Nucleus accumbens (tissue), 56 donors: ENCODE measurements at places on chromosomes 11 and 22.

GRCh38 chr11:65906602-65907001, 6.4 kb upstream of the FOSL1 start:
- no peak for DNase-seq

DNA sequence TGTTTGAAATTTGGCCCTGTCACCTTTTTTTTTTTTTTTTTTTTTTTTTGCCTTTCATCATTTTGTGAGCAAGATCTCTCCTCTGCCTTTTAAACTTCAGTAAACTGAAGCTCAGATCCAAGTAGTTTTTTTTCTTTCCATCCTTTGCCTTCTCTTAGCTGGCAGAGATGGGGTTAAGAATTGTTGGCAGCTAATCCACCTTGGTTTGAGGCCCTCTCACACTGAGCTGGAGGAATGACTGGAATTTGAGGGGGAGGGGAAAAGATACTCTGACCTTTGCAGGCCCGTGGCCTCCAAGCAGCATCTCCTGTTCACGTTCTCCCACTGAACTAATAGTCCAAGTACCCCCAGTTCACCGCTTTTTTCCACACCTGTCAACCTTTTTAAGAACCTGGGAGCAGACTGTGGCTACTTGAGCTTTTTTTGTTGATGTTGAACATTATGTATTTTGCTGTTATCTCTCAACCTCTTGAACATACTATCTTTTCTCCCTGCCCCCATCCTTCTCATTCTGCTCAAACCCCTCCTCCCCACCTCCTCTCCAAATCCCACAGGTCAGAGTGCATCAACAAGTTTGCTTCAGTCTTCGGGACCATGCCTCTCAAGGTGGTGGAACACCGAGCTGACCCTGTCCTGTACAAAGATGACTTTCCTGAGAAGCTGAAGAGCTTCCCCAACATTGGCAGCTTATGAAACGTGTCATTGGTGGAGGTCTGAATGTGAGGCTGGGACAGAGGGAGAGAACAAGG, 66.2 kb downstream of the ALX4 start:
- DNase-seq, result no peak

DNA sequence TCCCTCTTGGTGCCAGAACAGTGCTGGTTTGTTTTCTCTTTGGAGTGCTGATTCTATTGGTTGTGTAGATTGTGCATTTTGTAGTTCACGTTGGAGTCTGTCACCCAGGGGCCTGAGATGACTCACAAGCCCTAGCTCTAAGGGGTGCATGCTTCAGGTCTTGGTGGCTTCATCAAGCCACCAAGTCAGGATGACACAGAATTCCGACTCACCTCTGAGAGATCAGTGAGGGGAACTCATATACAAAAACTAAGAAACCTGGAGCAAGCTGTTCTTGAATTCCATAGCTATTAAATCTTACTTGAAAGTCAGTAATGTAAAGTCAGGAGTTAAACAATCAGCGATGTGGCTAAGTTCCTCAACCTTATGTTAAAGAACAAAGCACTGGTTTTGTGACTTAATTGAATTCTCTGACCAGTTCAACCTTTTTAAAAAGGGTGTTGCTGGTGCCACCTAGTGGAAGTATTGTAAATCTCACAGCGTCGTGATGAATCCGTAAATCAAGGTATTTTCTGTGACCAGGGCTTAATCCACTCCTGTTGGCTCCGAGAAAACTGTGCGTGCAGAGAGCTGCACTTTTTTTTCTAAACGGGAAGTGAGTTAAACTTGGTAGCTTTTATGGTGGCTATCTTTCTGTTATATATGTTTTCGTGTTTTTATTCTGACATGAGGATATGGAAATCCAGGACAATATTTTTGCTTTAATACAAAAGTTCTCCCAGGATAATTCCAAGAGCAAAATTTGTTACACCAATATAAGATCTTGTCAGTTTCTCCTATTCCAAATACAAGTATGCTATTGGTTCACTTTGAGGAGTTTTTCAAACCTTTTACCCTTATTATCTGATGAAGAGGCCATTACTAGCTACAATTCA, 14.6 kb downstream of the MMP13 start:
- peak; percentile 23 for DNase-seq

- DNase-seq, result no peak
These were observed 138.7 kb downstream of the MAML2 start for GRCh38 chr11:96204366-96204659.

DNA sequence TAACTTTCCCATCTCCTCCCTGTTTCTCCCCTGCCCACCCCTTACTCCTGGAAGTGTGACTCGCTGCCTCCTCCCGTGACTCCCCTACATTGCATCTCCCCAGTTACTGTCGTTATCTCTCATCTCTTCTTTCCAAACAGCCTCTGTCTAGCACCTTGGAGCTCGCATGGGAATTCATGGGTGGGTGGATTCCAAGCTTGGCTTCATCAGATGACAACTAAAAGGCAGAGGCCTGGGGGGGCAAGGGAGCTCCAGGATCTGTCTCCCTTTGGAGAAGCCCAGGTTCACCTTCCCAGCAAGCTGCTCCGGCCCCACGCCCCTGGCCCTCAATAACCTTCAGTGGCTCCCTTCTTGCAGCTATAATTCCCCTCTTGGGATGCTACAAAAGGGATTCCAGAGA, 6.9 kb upstream of the CCND1 start:
- DNase-seq, result no peak

- DNase-seq, result no peak
These were observed 130.4 kb upstream of the PLET1 start for GRCh38 chr11:112391086-112391485.

- DNase-seq, result no peak
These were observed 79.3 kb downstream of the KCNA4 start for GRCh38 chr11:29937526-29937925.

- no peak for DNase-seq
These were observed 174.6 kb upstream of the TENM4 start for GRCh38 chr11:79615425-79615824.

DNA sequence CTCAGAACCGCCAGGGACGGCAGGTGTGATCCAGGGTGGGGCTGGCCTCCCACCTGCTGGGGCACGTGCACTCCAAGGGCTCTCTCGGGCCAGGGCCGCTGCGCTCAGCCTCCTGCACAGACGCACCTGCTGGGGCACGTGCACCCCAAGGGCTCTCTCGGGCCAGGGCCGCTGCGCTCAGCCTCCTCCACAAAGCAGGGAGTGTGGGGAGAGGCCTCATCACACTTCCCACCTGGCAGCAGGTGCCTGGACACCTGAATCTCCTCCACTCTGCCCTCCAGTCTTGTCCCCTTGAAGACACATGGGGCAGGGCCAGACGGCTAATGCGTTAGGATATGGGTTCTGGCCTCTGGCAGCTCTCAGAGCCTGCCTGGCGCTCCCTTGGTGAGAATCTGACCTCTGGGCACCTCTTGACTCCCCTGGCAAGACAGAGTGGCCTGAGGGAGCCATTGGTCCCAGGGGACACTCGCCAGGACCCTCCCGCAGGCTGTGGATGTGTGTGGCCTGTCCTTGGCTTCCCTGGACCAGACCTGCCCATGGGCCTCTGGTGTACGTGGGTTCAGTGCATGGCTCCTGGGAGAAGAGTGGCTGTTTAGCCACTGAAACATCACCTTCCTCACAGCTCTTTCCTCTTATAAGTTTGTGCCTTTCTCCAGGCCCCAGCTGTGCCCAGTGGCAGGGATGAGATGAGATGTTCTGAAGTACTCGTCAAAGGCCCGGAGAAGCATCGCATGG, 73.5 kb downstream of the BRD1 start:
- DNase-seq, result no peak

DNA sequence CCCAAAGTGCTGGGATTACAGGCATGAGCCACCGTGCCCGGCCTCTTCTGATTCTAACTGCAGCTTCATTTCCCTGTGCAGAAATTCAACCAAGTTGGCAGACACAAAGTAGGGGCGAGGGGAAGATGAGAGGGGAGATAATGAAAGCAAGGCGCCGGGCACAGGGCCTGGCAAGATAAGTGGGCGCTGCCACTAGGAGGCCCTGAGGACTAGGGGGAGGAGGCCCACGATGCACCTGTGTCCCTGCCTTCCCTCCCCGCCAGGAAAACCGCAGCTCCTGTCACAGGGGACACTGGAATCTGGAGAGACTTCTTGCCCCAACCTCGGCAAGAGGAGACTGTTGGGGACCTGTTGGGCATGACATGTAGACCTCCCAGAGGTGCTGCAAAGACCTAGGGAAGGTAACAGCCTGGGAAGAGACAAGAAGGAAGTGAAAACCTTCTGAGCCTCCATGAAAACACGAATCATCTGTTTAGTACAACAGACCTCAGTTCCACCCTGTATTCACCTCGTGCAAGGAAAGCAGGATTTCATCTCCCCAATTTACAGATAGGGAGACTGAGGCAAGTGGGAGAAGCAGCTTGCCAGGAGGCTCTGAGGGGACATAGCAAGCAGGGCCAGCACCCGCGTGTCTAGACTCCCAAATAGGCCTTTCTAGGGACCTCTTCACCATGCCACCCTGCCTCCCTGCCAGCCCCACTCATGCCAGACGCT, 3.1 kb upstream of the LGALS1 start:
- no peak for DNase-seq

DNA sequence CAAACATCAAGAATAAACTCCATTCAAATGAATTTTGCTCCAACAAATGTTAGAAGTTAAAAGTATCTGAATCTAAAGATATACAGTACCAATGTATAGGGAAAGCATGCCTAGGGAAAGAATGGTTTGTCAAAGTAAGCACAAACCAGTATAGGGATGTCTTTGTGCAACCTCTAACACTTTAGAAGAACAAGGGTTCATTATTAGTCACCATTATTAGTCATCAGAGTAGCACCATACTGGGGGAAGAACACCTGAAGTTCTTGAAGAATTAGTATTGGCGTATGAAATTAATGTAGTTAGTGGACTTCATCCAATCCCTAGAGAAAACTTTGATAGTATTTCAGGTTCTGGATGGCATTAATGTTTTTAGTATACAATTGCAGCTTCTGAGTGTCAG, 943.7 kb downstream of the METTL15 start:
- DNase-seq, result no peak

- DNase-seq, result no peak
These were observed 20.7 kb downstream of the TNKS1BP1 start for GRCh38 chr11:57303990-57304579.
